ENCODE measurements at places on chromosomes 1 and 21.

- peak; percentile 45 for DNase-seq
Measured at GRCh38 chr1:5745800-5746610, 246.2 kb downstream of the NPHP4 start.

DNA sequence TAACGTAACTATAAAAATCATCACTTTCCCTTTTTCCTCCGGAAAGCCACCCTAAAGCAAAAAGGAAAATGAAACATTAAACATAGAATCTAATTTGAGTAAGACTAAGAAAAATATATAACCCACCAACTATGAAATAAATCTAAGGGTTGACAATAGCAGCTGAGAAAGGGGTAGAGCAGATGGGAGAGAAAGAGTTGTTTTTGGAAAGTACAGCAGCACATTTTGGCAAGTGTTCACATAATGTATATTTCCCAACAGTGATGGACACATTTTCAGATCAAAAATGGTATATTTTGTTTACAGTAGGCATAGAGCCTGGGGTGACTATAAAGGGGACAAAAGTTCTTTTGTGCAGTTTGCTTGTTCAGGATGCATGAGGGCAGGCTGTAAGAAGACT is 1287.4 kb upstream of the B3GALT2 start:
- DNase-seq, result no peak

DNA sequence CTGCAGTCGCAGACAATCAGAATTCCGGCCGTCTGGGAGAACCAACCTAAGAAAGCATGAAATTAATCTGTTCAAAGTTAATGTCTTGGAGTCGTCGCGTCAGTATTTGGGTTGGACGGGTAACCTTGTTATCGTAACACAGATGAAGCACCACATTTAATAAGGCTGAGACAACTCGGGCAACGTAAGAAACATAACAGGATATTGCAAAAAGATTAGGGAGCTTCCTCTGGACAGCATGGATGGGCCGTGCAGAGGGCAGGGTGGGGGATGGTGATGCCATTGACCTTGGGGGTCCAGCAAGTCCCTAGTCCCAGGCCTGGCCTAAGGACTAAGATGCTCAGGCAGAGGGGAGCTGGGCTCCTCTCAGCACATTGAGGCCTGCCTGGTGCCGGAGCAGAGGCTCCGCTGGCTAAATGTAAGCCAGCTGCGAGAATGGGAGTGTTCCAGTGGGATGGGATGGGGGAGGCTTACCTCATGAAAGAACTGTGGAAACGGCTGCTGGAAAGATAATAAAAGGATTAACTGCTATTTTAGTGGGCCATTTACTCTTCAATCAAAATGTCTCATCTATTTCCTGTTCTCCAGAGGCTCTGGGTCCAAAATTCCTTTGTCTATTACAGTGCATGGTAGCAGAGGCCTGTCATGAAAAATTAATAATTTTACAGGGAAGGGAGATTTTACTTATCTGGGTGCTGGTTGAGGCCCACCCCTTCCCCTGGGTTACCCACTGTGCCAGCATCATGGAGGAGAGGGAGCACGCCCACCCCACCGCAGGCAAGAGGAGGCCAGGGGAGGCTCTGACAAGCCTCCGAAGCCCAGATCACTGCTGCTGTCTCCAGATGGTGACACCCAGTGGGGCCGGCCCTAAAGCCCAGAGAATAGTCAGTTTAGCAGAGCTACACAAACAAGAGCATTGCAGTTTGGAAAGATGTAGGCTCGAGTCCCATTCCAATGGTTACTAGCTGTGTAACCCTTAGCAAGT is 131.6 kb downstream of the DMRTB1 start:
- no peak for DNase-seq

- no peak for DNase-seq
Measured at GRCh38 chr21:37155186-37155585, 82.1 kb downstream of the TTC3 start.
